ENCODE measurements at places on chromosomes 2 and 18. TPM values are rescaled to one million over a fixed set of nuclear protein-coding genes. Genes with fewer than 3 reads are reported as not detected.

The CETN1 gene
- not detected for total RNA-seq

The BOK gene
- 0.10 TPM for total RNA-seq

DNA sequence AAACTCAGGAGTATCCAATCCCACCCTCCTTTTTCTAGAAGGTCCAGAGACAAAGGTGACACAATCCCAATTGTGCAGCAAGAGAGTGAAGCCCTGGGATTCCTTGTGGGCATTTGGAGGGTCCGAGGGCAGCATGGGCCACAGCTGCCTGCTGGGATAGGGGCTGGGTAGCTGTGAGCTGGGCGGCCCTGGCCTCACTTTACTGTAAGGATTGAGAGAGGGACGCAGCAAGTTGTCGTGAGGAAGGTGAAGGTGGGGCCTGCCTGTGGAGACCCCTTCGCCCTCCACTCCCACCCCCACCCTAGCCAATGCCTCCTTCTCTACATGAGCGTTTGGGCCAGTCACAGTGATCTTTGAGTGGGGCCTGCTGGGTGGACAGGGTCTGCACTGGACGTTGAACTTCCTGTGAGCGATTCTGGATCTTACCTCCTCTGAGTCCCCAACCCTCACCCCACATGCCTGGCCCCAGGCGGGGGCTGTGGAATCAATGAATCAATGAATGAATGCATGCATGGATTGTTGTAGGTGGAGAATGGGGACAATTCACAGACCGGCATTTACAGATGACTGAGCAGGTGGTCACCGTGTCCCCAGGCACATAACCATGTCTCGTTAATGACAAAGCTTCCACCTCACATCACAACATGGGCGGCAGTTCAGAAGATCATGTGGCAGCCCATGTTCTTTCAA is 107.2 kb downstream of the INHBB start:
- no peak overlapping the region for H3K4me3 ChIP-seq
- no peaks in the 10 kb centered on the region for H3K4me1 ChIP-seq
- H3K36me3 ChIP-seq: no peaks in the 10 kb centered on the region
- no peaks in the 10 kb centered on the region for H3K27me3 ChIP-seq
- H3K27ac ChIP-seq: no peak overlapping the region
- no peak for DNase-seq

- no peak overlapping the region for H3K27ac ChIP-seq
- H3K36me3 ChIP-seq: no peaks in the 10 kb centered on the region
- H3K27me3 ChIP-seq: no peaks in the 10 kb centered on the region
- no peak for DNase-seq
Observed at GRCh38 chr2:22822835-22823234, 562.1 kb upstream of the KLHL29 start.

- DNase-seq: no peak
- peaks cover 3% of the 10 kb centered on the region for H3K36me3 ChIP-seq
Observed at GRCh38 chr2:145421841-145422240, 901.9 kb upstream of the ZEB2 start.

- no peak overlapping the region for H3K27ac ChIP-seq
- H3K27me3 ChIP-seq: peaks cover 9% of the 10 kb centered on the region
- no peaks in the 10 kb centered on the region for H3K4me1 ChIP-seq
- H3K4me3 ChIP-seq: no peak overlapping the region
Observed at GRCh38 chr2:235610696-235611257, 116.9 kb downstream of the AGAP1 start.

DNA sequence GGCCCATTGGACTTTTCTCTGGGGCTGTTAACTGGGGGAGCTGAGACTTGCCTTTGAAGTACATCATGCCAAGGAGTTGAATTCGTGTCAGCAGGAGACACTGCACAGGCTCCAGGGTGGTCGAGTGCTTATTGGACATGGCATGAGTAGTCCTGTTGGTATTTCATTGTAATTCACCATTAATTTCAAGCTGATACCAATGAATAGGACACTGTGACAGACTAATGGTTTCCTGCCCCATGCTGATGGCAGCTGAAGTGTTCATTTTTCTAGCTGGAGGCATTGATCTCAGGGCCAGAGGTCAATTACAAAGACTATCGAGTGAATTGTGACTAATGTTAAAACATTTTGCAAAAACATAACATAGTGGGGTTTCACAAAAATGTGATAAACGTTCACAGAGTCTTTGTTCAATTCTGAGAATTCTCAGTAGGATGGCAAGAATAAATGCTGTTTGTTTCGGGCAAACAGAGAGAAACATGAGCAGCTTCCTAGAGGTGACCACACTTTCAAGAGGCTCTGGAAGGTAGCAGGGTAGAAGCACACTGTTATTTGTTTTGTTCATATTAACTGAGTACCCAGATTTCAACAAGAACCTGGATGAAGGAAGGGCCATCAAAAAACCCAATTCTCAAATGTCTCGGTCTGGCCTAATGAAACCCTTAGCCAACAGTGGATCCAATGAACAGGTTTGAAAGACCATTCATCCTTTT is 90.6 kb upstream of the ARL4C start:
- peaks cover 10% of the 10 kb centered on the region for H3K27me3 ChIP-seq
- H3K4me3 ChIP-seq: no peak overlapping the region
- no peak overlapping the region for H3K27ac ChIP-seq
- no peak for DNase-seq
- H3K4me1 ChIP-seq: no peaks in the 10 kb centered on the region

DNA sequence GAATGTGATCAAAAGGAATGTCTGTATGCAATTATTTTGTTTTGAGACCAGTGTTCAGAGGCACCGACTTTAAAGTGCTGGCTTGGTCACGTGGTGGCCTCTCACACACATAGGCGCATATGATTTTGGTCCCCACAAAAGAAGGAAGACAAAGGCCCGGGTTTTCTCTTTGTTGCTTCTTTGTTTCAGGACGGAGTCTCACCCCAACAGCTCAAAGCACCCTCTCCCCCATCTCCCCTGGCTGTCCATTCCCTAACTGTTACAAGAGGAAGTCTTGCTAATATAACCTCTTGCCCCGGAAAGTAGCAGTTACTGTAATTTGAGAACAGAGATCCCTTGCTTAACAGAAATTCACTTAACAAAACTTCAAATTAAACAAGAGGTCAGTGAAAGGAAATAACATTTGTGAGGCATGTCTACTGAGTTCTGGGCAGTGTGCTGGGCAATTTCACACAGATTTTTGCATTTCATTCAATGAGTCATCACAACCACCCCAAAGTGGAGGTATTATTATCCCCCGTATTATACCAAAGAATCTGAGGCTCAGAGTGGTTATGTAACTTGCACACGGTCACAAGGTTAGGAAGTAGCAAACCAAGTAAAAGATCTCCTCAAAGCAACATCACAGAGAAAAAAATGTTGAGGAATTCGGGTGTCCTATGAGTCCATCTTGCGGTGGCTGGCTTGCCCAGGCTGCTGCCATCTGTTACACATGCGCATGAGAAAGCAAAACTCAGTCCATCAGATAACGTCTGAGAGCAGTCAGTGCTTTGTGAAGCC is 75.8 kb downstream of the SDC1 start:
- H3K4me3 ChIP-seq: no peak overlapping the region
- no peak for DNase-seq
- no peak overlapping the region for H3K27ac ChIP-seq

- DNase-seq: no peak
- no peaks in the 10 kb centered on the region for H3K36me3 ChIP-seq
- no peak overlapping the region for H3K27ac ChIP-seq
- no peaks in the 10 kb centered on the region for H3K4me1 ChIP-seq
Observed at GRCh38 chr2:155633887-155634570, 698.5 kb downstream of the NR4A2 start.
